ENCODE measurements at places on chromosomes 6 and 20.

GRCh38 chr6:163579111-163579879 is 164.8 kb downstream of the QKI start:
- no peak for DNase-seq

DNA sequence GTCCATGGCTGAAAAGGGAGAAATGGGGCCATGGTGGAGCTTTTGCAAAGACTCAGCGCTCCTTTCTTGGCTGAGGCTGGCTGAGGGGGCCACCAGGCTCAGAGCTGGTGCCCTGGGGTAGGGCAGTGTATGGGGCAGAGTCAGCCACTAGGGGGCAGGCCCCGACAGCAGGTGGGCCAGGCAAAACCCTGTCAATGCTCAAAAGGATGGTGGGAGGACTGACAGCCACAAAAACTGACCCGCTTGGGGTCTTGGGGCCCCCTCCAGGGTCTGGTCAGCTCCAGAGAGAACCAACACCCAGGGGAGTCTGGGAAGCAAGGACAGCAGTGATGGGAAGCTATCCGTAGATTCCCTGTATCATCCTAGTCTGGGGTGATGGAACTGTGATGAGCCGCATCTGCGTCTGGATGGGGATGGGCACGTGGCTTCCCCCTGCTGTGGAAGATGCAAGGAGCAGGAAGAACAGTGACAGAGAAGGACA is 306.9 kb downstream of the DHX35 start:
- DNase-seq, result no peak

DNA sequence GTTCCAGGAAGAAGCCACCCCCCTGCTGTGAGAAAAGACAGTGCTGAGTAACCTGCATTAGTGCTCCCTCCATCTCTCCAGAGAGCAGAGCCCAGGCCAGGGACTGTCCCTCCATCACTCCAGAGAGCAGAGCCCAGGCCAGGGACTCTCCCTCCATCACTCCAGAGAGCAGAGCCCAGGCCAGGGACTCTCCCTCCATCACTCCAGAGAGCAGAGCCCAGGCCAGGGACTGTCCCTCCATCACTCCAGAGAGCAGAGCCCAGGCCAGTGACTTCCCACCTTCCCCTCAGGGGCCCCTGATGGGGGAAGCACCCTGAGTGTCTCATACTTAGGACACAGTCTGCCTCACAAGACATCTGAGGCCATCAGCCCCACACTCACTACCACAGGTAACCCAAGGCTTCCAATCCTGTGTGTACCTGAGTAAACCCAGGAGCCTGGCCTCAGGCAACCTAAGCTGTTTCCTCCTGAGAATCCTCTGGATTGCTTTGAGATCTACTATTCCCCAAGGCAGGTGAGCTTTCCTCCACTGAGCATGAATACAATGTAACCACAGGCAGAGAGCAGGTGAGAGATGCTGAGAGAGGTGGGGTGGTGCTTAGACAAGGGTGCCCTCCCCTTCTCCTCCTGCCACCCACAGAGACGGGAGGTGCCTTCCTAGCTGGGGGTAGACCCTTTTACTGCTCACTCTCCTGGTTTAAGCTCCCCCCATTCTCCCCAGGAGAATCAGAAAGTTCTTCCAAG is 4.9 kb downstream of the TBXT start:
- DNase-seq, result no peak

DNA sequence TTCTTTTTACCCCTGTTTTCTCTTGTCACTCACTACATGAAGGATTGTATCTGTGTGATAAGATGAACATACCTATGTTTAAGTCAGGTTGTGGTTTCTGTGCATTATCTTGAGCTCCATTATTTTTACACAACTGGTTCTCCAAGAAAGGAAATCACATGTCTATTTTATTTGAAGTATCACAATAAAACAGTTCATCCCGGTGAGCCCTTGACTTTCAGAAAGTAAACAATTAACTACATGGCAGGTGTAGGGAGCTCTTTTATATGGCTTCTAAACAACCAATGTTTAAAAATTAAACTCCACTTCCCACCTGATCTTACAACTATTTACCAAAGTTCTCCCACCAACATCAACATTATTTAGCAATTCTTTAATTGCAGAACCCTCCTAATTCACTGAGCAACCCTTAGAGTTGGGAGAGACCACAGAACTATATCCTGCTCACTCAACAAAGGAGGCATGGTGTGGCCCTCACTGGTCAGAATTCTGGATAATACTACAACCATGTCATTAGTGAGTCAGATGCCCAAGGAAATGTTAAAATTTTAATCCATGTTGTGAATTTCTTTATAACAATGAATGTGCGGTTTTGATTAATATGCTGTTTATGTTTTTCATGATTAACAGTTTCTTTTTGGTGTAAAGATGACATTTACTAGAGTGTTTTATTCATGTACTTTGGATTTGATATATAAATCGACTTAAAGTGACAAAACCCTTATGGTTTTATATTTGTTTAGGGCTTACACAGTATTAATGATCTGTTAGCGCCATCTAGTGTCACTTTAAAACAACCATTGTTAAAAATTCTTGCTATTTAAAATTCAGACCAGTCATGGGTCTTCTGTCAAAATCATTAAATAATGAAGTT is 50.0 kb upstream of the SCGN start:
- DNase-seq, result peak; percentile 73

GRCh38 chr20:21344206-21344900 is 41.2 kb downstream of the XRN2 start:
- DNase-seq, result no peak

GRCh38 chr6:119148825-119149525 is 70.5 kb upstream of the FAM184A start:
- no peak for DNase-seq

DNA sequence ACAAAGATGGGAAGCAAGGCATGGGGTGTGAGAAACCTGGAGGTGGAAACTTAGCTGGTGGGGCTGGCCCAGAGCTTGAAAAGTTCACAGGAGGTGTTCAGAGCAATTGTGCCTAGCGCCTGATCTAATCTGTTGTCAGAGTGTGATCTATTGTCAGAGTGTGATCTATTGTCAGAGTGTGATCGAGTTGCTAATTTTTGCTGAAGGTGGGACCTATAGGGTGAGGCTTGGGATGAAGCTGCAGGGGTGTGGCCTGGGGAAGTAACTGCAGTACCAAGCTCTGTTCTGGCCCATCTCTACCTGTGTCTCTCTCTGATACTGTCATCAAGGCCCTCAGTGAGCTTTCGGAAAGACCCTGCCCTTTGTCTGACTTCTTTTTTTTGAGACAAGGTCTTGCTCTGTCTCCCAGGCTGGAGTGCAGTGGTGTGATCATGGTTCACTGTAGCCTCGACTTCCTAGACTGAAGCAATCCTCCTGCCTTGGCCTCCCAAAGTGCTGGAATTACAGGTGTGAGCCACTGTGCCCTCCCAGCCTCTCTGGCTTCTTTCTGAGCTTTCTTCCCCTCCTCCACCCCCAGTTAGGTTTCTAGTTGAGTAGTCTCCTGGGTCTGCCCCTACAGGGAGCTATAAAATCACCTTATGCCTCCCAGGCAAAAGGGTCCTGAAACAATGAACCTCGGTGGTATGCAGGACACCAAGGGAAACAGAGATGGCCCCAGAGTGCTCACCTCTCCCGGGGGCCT is 150.8 kb upstream of the RNF24 start:
- DNase-seq, result no peak

DNA sequence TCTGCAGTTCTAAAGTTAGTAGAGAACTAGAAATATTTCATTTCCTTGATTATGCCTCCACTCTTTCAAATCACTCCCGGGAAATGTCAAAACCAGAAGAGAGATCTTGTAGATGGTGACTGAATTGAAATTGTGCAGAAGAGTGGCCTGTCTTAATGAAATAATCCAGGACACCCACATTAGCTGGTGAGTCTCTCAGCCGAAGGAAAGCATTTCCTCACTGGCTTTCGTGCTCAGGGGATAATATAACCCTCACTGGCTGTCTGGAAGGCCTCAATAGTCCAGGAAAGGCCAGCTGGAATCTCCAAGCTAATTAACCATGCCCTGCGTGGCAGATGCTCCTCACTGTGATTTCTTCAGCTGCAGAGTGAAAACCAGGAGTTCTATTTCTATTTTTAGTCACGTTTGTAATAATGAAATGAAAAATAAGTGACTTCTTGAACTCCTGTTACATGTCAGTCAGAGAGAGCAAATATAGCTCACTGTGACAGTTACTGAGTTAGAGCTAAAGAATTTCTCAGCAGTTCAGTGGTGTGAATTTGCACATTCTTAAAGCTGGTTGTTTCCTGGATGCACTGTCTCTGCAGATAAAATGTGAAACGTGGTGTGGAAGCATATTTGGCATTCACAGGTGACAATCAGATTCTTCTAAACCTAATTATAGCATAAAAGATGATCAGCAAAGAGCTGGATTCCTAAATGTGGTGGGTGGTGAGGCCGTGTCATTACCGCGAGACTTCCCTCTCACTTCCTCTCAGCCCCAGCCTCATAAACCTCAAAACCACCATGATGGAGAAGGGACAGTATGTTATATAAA is 211.7 kb downstream of the LMBRD1 start:
- DNase-seq, result no peak

DNA sequence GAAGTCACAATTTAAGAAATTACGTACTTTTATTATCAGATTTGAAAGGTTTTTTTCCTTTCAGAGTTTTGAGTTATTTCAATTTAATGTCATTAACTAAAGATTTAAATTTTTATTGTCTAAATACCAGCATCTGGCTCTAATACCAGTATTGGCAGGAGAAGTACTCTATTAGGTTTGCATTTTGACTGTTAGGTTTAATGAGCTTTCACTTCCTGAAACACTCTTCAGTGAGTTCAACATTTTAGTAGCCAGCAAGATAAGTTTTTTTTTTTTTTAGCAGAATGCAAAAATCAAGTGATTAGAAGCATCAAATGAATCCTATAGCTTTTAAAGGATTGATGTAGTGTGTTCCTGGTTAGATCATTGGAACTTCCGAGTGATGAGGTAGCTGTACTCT is 34.0 kb upstream of the SCGN start:
- DNase-seq, result no peak

DNA sequence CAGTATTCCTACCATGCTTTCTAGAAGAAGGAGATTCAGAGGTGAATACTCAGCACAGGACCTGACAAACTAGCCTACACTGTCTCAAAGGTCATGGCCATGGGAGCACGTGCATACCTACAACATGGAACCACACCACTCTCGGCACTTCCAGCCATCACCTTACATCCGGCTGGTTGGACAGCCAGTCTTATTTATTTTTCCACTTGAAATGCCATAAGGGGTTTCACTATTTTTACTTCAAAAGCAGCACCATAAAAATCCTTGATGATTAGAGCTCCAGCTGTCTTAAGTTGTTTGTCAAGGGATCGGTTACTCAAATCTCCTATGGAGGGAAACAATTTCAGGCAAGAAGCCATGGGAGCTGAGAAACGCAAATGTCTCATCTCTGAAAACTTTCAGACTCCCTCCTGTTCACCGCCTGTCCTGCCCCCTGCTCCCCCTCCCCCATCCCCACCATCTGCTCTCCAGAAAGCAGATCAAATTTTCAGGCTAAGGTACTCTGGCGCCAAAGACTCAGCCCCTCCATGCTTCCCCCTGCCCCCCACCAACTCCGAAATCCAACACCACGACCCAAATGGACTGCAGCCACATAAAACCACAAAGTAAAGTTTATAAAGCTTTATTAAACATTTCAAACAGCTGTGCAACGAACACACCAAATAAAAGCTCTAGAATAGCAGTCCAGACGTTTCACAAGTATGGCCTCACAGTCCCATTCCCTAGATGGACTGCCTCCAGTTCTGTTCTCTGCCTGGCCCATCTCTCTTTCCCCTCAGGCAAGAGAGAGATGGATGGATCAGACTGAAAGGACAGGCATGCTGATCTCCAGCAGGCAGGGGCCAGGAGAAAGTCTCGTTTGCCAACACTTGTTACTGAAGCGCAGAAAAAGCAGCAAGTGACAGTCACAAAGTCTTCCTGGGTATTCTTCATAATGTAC is 4.0 kb upstream of the NNAT start:
- no peak for DNase-seq

DNA sequence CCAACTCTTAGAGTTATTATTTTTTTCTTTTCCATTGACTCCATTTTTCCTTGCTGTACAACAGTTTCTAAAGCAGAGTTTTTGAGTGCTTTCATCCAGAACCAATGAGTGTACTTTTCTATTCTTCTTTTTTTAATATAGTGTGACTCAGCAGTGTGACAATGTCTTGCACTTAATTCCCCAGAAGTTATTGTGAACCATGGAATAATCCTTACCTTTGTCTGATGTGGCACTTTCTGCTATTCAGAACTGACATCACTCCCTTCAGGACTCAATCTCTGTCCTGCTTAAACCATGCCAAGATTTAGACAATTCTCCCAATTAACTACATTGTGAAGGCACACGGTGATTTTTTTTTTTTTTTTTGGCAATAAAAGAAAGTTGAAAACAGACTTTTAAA is 41.5 kb downstream of the GRIK2 start:
- no peak for DNase-seq

GRCh38 chr20:63082308-63082938 is 75.7 kb upstream of the BHLHE23 start:
- no peak for DNase-seq

GRCh38 chr6:148523048-148523447 is 180.4 kb downstream of the SASH1 start:
- no peak for DNase-seq

DNA sequence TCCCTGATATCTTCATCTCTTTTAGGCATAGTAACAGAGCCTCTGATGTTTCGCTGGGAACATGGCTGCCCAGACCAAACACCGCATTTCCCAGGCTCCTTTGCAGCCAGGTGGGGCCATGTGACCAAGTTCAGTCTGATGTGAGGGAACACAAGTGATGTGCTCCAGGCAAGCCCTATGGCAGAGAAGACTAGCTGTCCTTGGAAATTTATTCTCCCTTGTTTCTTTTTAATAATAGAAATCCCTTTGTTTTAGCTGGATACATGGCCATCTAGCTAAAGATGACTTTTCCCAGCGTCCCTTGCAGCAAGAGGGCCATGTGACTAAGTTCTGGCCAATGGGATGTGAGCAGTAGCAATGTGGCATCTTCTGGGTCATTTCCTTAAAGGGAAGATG is 30.8 kb downstream of the SLC2A10 start:
- DNase-seq, result no peak

DNA sequence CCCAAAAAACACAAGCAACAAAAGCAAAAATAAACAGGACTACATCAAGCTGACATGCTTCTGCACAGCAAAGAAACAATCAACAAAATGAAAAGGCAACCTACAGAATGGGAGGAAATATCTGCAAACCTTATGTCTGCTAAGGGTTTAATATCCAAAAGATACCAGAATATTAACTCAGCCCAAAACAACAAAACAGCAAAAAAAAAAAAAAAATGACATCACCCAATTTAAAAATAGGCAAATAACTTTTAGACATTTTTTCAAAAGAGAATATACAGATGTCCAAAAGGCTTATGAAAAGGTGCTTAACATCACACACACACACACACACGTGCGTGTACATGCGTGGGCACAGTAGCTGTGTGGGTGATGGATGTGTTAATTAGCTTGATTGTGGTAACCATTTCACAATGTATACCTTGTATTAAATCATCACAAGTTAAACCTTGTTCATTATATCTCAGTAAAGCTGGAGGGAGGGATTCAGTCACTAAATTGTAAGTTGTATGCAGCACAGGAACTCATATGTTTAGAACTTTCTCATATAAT is 52.4 kb downstream of the QKI start:
- no peak for DNase-seq

GRCh38 chr20:24776755-24777271 is 172.3 kb upstream of the CST7 start:
- no peak for DNase-seq

- DNase-seq, result peak; percentile 63
Measured at GRCh38 chr6:19454721-19455392, 382.3 kb upstream of the ID4 start.
